ENCODE measurements at places on chromosomes 12 and 14.

- no peak for DNase-seq
Measured at GRCh38 chr12:29691161-29691854, 92.4 kb downstream of the TMTC1 start.

DNA sequence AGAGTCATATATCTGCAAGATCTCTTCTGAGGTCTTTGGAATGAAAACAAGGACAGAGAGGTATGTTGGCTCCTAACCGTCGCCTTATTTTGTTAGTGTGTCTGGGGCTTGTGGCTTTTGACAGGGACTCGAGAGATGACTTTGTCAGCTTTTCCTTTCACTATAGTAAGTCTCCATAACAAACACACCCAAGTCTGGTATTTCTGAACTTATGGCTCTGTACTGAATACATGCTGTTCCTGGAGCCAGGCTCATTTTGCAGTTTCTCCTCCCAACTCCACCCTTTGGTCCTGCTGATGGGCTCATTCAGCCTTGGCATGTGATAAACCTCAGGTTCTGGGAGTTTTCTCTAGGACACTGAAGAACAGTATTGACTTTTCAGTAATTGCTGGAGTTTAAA lies 27.7 kb upstream of the TMED10 start:
- DNase-seq: no peak

GRCh38 chr14:73248108-73248868 lies 11.0 kb downstream of the PAPLN start:
- DNase-seq: no peak

DNA sequence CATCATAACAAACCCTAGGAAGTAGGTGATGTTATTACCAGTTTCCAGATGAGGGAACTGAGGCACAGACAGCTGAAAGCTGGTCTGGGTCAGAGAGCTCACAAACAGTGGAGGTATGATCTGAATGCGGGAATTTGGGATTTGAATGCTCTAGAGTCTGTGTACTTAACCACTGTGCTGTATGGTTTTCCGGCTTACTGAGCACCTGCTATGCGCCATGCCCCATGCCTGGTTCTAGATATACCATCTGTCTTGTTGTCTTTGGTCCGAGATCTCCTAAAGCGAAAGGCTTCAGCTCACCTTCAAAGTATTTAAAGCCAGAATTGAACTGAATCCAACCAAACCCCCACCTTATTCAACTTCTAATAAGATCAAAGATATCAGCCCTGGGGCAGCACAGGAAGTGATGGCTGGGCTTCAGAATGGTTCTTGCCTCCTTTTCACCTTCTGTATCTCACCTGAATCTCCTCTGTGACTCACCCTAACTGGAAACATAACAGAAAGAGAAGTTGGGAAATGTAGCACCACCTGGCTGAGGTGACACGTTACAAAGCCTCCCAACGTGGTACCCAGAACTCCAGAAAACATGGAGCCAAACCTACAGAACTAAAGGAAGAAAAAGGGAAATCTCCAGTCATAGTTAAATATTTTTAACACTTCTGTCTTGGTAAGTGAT lies 54.3 kb downstream of the PRMT8 start:
- no peak for DNase-seq

GRCh38 chr14:40386433-40386832 lies 954.2 kb upstream of the FBXO33 start:
- no peak for DNase-seq

DNA sequence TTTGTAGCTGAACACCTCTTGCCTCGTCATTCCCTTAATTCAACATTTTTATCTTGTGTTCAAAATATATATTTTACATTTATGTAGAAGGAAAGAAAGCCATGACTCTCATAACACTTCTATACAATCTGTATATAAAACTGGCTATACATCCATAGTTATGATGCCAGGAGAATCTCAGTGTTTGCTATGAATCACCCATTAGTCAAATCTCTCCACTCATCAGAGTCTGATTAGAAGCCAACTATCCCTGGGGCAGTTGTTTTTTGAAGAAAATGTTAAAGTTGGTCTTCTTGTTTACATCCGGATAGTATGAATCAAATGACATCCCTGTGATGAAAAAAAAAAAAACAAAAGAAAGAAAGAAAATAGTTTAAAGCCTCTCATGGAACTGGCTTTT lies 503.9 kb downstream of the NELL2 start:
- DNase-seq: no peak

- DNase-seq: no peak
Measured at GRCh38 chr14:96060186-96060933, 21.2 kb downstream of the C14orf132 start.

GRCh38 chr14:68703093-68703492 lies 89.8 kb downstream of the ZFP36L1 start:
- peak; percentile 53 for DNase-seq

GRCh38 chr12:107847830-107848229 lies 73.3 kb downstream of the ASCL4 start:
- DNase-seq: no peak

DNA sequence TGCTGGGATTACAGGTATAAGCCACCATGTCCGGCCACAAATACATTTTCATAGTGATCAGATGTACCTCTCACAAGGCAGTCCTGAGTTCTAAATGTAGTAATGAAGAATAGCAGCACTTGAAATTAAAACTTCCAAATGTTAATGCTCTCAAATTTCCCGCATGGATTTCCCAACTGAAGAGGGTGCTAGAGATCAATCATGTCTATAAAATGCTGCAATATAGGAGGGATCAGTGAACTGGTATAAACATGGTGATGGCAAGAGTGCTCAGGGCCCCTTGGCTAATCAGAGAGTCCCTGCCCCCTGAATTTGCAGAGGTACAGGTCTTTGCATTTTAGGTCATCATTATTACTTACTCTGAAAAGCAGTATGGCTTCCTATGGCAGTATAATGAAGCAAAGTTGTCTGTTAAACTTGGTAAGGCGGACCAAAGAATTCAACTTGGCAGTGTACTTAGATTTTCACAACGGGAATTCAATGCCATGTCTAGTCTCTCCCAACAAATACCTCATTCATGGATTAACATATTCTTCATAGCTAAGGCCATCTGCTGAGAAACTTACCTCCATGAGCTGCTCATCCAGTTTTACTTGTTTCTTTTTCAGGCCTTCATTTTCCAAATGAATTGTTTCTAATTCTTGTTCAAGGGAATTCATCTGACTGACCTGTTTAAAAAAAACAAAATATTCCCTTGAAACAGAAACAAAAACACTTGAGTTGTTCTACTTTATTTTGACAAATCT lies 67.0 kb upstream of the SAV1 start:
- no peak for DNase-seq

DNA sequence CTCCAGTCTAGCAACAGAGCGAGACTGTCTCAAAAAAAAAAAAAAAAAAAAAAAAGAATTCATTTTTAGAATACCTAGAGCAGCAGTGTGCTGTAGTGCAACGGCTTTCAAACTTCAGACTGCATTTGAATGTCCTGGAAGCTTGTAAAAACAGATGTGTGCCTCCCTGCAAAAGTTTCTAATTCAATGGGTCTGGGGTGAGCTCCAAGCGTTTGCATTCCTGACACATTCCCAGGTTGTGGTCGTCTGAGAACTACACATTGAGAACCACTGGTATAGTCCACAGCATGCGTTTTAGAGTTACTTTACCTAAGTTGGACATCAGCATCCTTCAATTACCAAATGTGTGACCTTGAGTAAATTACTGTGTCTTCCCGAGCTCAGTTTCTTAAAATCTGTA lies 816.8 kb downstream of the NRXN3 start:
- DNase-seq: no peak

GRCh38 chr12:42380733-42381132 lies 54.8 kb downstream of the PPHLN1 start:
- DNase-seq: no peak

GRCh38 chr14:89365061-89365801 lies 51.8 kb downstream of the FOXN3 start:
- no peak for DNase-seq

DNA sequence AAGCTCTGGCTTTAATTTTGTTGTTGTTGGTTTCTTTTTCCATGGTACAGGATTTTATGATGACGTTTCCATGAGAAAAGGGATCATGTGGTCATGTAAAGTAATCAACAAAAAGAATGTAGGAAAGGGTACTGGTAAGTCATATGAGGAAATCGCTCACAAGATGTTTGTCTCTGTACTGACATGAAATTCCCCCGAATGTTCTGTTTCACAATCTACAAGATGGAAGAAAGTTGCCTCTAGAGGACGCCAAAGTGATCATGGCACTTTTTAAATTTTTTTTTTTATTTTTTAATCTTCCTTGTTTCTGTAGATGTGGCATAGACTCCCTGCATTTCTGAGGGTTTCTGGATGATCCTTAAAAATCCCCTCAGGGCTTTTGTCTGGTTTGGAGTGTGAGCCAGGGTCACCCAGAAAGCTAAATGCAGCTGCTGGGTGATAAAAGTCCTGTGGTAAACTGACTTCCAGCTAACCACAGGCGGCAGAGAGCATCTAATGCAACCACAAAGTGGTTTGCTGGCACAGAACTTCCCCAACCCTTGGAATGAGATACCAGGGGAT lies 393.5 kb downstream of the CCDC91 start:
- DNase-seq: no peak

- DNase-seq: no peak
Measured at GRCh38 chr12:62284749-62285148, 24.5 kb downstream of the USP15 start.

GRCh38 chr12:19129122-19129485 lies 429 bp upstream of the PLEKHA5 start:
- no peak for DNase-seq

GRCh38 chr14:104942586-104942985 lies 17.9 kb downstream of the PLD4 start:
- no peak for DNase-seq

GRCh38 chr12:5631497-5631896 lies 199.6 kb downstream of the NTF3 start:
- DNase-seq: no peak

- DNase-seq: no peak
Measured at GRCh38 chr14:101719045-101719645, 42.4 kb upstream of the PPP2R5C start.

DNA sequence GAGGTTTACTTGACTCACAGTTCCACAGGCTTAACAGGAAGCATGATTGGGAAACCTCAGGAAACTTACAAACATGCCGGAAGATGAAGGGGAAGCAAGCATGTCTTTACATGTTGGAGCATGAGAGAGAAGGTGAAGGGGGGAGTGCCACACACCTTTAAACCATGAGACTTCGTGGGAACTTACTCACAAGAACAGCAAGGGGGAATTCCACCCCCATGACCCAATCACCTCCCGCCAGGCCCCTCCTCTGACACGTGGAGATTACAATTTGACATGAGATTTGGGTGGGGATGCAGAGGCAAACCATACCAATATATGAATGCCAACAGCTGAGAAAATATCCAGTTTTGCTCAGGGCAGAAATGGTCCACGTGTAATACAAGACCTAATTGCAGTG lies 518.6 kb downstream of the VRK1 start:
- no peak for DNase-seq

GRCh38 chr12:122452701-122453285 lies 30.3 kb upstream of the CLIP1 start:
- DNase-seq: no peak

DNA sequence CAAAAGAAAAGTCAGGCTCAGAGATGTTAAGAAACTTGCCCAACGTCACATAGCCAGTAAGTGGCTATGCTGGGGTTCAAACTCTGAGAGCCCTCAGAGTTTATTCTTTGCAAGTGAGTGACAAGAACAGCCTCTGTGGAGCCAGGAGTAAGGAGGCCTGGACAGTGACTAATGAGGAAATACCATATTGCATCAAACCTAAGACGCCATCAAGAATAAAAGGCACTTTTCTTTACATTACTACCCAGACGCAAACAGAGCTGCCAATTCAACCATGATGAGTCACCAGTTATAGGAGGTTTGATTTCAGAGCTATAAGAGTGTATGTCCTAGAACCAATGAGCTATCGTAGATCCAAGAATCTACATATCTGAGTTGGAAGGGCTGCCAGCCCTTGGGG lies 9.4 kb downstream of the TNFRSF1A start:
- DNase-seq: no peak

DNA sequence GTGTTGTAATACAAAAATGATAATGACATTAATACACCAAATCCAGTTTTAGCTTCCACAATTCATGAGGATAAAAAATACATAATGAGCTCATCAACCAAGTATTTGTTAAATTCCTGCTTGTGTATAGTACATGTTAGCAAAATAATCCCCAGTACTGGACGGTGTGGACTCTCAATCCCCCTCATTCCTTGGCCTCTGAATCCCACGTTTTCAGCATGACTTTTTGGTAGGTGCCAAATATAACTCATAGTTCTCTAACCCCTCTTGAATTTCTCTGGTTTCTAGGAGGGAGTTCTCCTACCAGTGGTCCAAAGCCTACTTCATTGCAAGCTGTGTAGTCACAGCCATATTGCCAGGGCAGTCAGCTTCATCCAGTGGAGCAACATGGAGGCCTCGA lies 41.4 kb upstream of the EPS8 start:
- DNase-seq: no peak

- no peak for DNase-seq
Measured at GRCh38 chr12:56080556-56081138, 682 bp downstream of the ERBB3 start.

DNA sequence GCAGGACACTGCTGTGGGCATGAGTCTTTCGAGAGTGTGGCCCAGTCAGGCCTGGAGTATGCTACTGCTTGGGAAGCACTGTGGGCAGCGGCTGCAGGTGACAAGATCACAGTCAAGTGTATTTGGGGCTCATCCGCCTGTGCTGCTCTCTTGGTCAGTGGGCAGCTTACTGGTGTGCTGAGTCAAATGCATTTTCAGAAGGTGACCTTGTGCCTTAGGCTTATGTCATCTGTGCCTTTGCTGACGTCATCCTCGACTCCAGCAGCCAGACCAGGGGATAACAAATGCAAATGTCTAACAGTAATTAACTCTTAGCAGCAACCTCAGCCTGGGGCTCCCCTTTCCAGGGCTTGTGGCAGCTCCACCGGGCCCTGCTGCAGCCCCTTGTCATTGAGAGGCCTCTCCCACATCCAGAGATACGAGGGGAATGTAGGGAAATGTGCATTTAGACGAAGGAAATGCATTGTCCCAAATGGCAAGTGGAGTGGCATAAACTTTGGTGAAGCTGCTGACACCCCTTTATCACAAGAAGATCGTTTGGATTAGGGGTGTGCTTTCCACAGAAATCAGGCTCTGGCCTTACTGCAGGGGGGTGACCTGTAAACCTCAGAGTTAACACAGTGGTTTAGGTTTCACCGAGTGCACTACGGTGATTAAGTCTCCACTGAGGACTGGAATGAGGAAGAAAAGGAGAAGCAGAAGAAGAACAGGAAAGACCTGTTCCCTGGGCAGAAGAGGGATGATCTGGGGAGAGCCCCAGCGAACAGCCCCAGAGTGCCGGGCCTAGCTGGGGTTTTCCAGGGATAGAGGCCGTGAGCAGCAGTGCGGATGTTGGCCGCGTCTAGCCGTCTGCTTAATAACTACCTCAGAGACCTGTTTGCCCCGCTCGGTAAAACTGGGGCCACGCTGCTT lies 39.7 kb downstream of the PSMA6 start:
- peak; percentile 53 for DNase-seq

DNA sequence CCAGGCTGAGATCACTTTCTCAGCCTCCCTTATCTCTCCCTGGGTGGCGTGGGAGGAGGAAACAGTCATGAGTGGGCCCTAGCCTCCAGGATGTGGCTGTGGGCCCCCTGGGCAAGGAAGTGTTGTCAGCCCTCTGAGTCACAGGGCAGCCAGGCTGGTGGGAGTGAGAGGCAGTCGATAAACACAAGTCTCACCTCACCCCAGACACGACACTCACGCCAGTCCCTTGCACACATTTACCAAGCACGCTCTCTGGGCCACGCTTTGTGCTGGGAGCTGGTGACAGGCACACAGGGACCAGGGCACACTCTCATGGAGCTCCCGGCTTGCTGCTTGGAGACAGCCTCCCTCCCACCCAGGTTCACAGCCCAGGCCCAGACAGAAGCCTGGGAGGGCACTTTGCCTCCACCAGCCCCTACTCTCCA lies 1.9 kb upstream of the KRT79 start:
- peak; percentile 82 for DNase-seq

GRCh38 chr12:20262119-20262518 lies 106.2 kb upstream of the PDE3A start:
- DNase-seq: no peak

Data from activated CD8-positive, alpha-beta memory T cell treated with anti-CD3 and anti-CD28 coated beads, Interleukin-2, amount 50 U/mL, for 48 hours (primary cell).